Stimulated activated CD4-positive, alpha-beta T cell treated with anti-CD3 and anti-CD28 coated beads, Interleukin-4, amount 100 ng/mL, for 24 hours (primary cell): ENCODE measurements at places on chromosomes 1 and 21.

- no peak for DNase-seq
These were observed 10.9 kb upstream of the RBM15 start for GRCh38 chr1:110328274-110328673.

GRCh38 chr1:53888681-53889080 is 916 bp downstream of the YIPF1 start:
- DNase-seq: no peak

DNA sequence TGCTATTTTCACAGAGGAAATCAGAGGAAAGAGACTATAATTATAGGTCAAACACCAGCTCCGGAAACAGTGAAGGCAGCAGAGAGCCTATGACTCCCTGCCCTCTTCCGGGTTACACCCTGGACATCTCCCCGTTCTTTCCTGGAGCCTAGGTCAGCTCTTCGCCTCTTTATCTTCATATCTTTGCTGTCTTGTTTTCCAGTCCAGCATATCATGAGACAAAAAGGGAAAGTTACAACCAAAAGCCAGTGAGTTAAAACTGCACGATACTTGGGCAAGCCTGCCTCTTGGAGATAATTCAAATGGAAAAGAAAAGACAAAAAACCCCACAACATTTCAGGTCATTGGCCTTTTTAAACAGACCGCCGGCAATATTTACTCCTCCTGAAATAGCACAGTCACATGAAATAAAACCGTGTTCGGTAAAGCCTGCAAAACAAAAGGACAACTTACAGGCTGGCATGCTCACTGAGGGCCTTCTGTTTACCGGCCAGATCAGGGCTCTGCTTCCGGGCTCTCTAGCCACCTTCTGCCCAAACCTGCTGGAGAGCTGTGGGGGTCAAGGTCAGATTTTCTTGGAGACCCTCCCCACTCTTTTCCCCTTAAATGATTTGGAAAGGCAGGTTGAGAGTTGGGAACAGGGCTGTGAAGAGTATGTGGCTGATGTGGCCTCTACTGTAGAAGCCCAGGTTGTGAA is 42.8 kb upstream of the PPP2R5A start:
- no peak for DNase-seq

- no peak for DNase-seq
These were observed 150.5 kb downstream of the RPS6KC1 start for GRCh38 chr1:213201380-213202155.

DNA sequence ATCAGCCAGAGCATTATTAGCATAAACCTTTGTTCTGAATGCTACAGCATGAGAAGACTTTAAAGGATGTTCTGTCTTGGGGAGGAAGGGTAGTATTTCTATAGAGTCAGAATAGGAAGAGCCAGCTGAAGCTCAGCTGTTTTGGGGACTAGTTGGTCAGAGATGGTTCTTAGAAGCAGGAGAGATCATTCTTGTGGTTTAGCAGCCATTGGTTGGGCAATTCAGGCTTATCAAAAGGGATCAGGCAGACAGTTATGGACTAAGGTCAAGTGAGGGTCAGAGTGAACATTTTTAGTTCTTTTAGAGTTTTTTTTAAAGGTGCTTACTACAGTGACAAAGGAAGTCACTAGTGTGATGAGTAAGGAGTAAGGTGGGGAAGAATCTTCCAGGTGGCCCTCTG is 245.5 kb downstream of the RPS6KC1 start:
- no peak for DNase-seq

- DNase-seq: no peak
These were observed 69.6 kb downstream of the DUSP10 start for GRCh38 chr1:221672239-221672645.

- DNase-seq: no peak
These were observed 50.9 kb upstream of the NR5A2 start for GRCh38 chr1:199976496-199977144.
